ENCODE measurements at places on chromosomes 5 and 9.

DNA sequence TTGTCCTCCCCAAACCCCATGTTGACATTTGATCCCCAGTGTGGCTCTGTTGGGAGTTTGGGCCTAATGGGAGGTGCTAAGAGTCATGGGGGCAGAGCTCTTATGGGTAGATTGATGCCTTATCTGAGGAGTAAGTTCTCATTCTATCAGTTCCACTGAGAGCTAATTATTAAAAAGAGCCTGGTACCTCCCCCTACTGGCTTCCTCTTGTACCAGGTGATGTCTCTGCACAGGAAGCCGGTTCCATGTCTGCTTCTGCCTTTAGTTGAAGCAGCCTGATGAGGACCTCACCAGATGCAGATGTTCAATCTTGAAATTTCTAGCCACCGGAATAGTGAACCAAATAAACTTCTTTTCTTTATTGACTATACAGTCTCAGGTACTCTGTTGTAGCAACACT is 10.8 kb downstream of the GABRB2 start:
- DNase-seq, result no peak

DNA sequence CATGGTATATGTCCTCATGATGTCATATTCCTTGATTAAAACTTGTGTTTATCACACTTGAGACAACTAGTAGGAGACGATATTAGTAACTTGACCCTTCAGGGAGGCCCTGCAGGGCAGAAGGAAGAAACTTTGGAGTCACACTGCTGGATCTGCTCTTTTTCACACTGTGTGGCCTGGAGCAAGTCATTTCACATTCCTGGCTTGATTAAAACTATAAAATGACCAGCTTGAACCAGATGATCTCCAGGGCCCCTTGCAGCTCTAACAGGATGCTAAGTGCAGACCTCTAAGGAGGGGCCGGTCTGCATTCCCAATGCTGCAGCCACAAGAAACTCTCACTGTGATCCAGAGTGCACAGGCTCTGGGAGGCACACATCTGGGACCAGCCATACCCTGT is 146.4 kb upstream of the ZNF366 start:
- DNase-seq, result peak; percentile 42

- DNase-seq, result peak; percentile 29
These were observed 1.1 kb upstream of the TENT4A start for GRCh38 chr5:6712142-6712576.

DNA sequence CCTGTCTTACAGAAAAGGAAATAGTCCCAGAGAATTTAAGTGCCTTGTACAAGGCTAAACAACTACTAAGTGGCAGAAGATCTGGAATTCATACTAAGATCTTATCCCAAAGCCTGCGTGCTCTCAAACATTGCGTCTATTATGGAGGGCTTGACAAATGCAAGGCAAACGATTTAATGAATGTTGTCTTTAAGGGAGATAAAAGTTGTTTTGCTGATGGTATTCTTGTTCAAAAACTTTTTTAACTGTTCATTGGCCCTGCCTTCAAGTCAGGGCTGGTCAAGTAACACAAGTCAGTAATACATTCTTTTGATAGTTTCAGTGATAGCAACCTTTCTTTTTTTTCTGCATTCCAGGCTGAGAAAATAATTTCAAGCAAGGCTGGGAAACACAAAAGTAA is 1.7 kb upstream of the SLC38A9 start:
- DNase-seq, result no peak

- no peak for DNase-seq
These were observed 7.6 kb upstream of the INPP5E start for GRCh38 chr9:136447173-136447778.

DNA sequence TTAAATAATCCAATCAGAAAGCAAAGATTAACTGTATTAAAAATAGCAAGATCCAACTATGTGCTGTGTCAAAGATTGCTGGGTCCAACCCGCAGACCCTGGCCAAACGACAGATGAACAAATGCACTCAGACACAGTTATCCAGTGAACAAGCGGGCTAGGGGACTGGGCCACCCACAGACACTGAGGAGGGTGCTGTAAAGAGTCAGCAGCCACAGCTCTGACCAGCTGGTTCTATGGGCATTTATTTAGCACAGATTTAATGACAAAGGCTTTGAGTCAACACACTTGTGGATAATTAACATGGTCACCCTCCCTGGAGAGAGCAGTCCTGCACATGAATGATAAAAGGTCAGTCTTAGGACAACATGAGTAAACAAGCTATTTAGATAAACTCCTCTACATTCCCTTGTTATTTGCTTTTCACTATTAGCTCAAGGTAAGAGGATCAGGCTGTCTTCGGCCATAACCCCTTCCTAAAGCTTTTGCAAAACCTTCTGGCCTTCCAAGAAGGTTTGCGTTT is 424.9 kb downstream of the HINT1 start:
- no peak for DNase-seq

DNA sequence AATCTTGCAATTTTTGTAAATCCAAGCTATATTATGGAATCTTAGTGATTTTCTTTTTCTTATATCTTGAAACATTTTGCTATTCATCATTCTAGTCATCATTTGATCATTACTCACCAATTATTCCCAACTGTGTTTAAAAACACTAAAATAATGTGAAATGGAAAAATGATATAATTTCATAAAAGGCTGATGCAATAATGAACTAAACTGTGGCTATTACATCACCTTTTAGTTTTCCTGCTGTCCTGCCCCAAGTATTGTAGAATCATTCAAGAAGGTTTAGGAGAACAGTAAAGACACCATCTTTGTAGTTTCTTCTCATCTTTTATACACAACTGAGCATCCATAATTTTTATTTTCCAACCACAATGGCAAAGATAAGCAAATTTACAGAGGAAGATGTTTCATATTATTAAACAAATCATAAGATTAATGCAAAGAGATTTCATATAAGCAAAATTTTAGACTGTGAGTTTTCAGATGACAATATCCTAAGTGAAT is 431.0 kb upstream of the SLC30A5 start:
- DNase-seq, result no peak

DNA sequence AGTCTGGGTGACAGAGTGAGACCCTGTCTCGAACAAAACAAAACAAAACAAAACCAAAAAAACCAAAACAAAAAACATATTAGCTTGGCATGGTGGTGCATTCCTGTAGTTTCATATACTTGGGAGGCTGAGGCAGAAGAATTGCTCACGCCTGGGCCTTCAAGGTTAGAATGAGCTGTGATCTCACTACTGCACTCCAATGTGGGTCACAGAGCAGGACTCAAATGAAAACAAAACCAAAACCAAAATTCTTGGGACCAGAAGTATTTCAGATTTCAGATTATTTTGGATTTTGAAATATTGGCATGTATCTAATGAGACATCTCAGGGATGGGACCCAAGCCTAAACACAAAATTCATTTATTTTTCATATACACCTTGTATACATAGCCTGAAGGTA is 80.2 kb downstream of the TMC1 start:
- DNase-seq, result no peak

DNA sequence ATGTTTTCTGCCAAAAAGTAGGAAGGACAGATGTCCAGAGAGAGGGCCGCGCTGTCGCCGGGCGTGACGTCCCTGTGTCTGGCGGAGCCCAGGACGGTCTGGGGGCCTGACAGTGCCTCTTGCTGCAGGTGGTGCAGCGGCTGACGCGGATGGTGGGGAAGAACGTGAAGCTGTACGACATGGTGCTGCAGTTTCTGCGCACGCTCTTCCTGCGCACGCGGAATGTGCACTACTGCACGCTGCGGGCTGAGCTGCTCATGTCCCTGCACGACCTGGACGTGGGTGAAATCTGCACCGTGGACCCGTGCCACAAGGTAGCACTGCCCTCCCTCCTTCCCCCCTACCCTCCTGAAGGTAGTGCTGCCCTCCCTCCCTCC is 7.8 kb downstream of the NELFB start:
- DNase-seq, result no peak

GRCh38 chr5:565782-566440 is 41.7 kb upstream of the SLC9A3 start:
- no peak for DNase-seq

GRCh38 chr5:6632324-6632887 is 438 bp downstream of the NSUN2 start:
- DNase-seq, result no peak

DNA sequence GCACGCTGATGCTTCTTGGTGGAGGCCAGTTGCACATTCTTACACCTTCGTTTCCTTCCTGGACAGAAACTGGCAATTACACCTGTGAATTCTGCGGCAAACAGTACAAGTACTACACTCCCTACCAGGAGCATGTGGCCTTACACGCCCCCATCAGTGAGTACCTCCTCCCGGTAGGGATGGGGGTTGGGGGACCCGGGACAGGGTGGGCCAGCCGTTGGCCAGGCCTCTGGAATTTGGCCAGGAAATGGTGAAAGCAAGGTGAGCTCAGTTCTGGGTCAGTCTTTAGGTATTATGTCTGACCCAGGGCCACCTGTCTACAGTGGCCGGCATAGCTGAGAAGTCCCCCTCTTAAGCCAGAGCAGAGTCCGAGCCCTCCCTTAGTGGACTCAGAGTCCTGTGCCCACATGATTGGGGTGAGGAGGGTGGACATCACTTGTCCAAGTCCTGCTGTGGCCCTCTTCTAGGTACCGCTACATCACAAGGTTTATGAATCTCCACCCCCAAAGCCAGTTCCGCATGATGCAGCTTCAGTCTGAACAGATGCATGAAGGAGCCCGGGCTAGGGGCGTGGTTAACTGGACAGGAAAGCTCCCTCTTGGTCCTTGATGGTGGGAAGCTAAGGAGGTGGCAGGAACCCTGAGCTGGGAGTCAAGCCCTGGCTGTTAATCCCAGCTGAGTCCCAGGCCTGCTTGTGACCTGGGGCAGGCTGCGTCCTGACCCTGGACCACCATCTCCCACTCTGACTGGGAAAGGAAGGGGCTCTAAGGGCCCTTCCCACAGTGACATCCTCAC is 61.3 kb downstream of the AMBP start:
- DNase-seq, result no peak

GRCh38 chr9:121207371-121207940 is 5.8 kb upstream of the RAB14 start:
- no peak for DNase-seq

GRCh38 chr5:78253201-78253600 is 41.3 kb downstream of the AP3B1 start:
- no peak for DNase-seq

- no peak for DNase-seq
These were observed 21.0 kb upstream of the RAB14 start for GRCh38 chr9:121222524-121223171.

GRCh38 chr9:89676281-89676680 is 71.5 kb downstream of the GADD45G start:
- no peak for DNase-seq

- DNase-seq, result no peak
These were observed 83.3 kb downstream of the ICE1 start for GRCh38 chr5:5505815-5506214.

GRCh38 chr5:123997064-123997461 is 485.1 kb downstream of the CSNK1G3 start:
- DNase-seq, result no peak

- no peak for DNase-seq
These were observed 543 bp upstream of the DNM1 start for GRCh38 chr9:128202648-128203023.

GRCh38 chr9:126149661-126150060 is 177.0 kb upstream of the MVB12B start:
- DNase-seq, result no peak

- no peak for DNase-seq
These were observed 1170.6 kb upstream of the NUDT12 start for GRCh38 chr5:104733063-104733669.

GRCh38 chr5:10644192-10644591 is 80.3 kb downstream of the ANKRD33B start:
- no peak for DNase-seq

GRCh38 chr9:26551971-26552370 is 340.6 kb downstream of the CAAP1 start:
- no peak for DNase-seq

- DNase-seq, result no peak
These were observed 175.2 kb upstream of the DAP start for GRCh38 chr5:10936081-10936855.

- DNase-seq, result no peak
These were observed 24.9 kb downstream of the PITX1 start for GRCh38 chr5:135008981-135009735.

DNA sequence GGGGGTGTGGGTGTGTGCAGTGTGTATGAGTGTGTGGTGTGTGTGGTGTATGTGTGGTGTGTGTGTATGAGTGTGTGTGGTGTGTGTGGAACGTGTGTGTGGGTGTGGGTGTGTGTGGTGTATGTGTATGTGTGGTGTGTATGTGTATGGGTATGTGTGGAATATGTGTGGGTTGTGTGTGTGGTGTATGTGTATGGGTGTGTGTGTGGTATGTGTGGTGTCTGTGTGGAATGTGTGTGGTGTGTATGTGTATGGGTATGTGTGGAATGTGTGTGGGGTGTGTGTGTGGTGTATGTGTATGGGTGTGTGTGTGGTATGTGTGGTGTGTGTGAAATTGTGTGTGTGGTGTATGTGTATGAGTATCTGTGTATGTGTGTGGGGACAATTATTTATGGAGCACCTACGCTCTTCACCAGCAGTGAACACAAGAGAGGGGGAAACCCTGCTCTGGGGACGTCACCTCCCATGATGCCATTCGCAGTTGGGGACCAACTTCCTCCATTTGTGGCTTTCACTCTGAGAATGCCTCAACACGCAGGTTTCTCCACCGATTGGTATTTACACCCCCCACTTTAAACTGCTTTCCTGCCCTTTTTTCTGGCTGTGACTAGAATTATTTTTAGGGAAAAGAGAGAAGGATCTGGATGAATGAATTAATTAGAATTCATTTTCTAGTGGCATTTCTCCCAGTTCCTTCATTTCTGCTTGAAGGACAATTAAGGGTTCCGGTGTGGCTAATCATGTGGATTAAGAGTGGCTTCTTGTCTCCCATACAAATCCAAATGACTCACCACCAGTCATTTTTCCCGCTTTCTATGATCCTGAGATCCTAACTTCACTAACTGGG is 238.1 kb downstream of the ROR2 start:
- no peak for DNase-seq

- no peak for DNase-seq
These were observed 11.7 kb upstream of the CERCAM start for GRCh38 chr9:128408963-128409431.

DNA sequence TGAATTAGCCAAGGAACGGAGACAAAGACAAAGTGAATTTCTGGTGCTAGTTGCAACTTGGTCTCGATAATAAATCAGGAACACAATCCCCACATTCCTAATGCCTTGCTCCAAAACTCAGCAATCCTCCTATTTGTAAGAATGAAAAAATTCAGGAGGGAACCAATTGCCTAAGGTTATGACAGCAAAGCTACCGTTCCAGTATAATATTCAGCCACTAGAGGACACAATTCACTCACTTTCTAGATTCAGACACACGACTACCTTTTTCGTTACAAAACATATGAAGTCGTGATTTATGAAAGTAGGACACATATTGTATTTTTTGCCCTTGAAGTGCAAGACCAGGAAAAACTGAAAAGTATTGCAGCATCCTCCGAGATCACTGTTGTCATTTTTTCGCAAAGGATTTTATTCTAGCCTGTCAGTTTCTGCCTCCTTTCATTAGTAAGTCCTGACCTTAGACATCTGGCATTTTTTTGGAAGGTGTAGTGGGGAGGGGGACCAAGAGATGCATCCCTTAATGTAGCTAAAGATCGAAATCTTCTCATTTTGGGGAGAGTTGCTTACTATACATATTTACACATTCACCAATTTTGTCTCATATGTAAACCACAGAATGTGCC is 133.1 kb downstream of the DOCK8 start:
- peak; percentile 27 for DNase-seq
